Colonic mucosa (tissue), 4 donors: ENCODE measurements at places on chromosomes 2 and 18. TPM values are rescaled to one million over a fixed set of nuclear protein-coding genes. Genes with fewer than 3 reads are reported as not detected.

Gene KIDINS220
- 37.1 TPM for total RNA-seq

- DNase-seq, result no peak
These were observed 71.3 kb upstream of the TXNDC2 start for GRCh38 chr18:9814431-9814830.

GRCh38 chr2:63249161-63249560, 198.5 kb downstream of the OTX1 start:
- no peak for DNase-seq

GRCh38 chr2:213834746-213835145, 550.5 kb downstream of the SPAG16 start:
- DNase-seq, result no peak

- no peak for DNase-seq
These were observed 37.8 kb downstream of the GORASP2 start for GRCh38 chr2:170966648-170967396.

GRCh38 chr18:50742952-50743351, 76.9 kb downstream of the MRO start:
- no peak for DNase-seq

GRCh38 chr2:68282811-68283418, 30.6 kb upstream of the PPP3R1 start:
- DNase-seq, result no peak
